ENCODE measurements at places on chromosomes 1 and 21.

DNA sequence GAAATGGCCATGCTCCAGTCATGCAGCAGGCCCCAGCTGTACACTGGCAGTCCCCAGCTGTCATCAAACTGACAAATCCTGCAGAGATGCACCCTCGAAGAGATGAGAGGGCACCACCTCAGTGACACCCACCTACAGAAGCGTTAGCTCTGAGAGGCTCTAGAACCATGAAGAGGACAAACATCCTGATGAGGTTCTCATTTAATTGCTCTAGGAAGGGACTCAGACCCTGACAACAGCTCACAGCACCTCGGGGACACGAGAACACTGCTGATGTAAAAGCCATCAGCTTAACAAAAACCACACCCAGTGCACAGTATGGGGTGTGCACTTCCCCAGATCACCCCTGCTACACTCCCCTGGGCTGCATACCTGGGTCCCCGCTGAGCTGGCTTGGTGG lies 3.4 kb downstream of the ZNF496 start:
- no peak for DNase-seq

DNA sequence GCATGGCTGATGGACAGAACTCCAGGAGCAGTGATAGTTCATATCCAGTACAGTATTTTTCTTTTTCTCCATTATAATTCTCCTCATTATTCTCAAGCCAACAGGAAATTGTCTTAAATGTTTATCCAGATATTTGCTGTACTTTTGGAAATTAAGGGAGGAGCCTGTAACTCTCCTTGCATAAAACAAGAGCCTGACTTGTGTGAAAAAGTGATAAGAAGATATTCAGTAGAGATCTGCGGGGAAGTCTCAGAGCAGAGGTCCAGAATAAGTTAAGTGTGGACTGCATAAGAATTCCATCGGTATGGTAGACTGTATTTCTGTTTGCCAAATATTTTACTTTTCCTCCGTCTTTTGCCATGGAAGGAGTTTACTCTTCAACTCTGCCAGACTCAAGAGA lies 70.2 kb downstream of the BACH1 start:
- no peak for DNase-seq

- DNase-seq, result peak; percentile 53
Observed at GRCh38 chr21:42009018-42009830, 936 bp downstream of the ZBTB21 start.

DNA sequence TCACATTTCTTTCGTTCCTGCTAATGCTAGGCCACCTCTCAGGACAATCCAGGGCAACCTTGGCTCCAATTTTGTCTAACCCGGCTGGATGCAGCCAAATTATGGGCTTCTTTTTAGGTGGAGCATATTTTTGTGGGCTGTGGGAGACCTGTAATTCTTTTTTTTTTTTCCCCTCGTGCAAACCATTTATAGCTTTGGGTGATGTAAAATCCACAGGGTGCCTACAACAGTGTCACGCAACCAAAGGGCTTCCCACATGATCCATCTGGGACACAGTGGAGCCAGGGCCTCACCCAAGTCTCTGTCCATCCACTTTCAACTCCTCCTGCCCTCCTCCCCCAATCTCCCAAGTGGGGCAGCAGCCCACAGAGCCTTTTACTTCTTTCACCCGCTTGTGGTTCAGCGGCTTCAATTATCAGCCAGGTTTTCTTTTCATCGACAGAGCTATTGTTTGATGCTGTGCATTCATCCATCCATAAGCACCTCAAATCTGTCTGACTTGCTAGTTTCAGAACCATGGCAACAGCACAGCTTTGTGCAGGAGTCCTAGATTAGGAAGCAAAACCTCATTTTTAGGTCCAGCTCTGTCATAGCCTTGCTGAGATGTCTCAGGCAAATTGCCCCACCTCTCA lies 10.0 kb upstream of the OVAAL start:
- no peak for DNase-seq

DNA sequence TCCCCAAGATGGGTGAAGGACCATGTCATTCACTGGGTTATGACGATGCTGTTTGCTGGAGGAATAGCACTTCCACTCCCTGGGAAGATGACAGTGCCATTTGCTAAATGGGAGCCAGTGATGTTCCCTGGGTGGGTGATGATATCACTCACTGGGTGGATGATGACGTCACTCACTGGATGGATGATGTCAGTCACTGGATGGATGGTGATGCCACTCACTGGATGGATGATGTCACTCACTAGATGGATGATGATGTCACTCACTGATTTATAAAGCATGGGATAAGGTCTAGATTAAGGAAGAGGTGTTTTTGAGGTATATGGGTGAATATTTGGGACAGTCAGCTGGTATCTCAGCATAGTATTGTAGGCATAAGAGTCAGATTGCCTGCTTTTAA lies 457.2 kb downstream of the AJAP1 start:
- no peak for DNase-seq
